ENCODE measurements at places on chromosomes 6 and 20. TPM values are rescaled to one million over a fixed set of nuclear protein-coding genes. Genes with fewer than 3 reads are reported as not detected.

ARFGEF3 gene
- 6.6 TPM for polyA plus RNA-seq

RIMS1 gene
- 2.4 TPM for polyA plus RNA-seq

RIMS4 gene
- 0.37 TPM for polyA plus RNA-seq

GSTA1 gene
- polyA plus RNA-seq, result 1.3 TPM

KHDC1L gene
- 0.79 TPM for polyA plus RNA-seq

CDC25B gene
- 41.5 TPM for polyA plus RNA-seq

BCAS1 gene
- polyA plus RNA-seq, result 3.2 TPM

ID4 gene
- 133 TPM for polyA plus RNA-seq

PLG gene
- 14.2 TPM for polyA plus RNA-seq

- no peak for DNase-seq
Observed at GRCh38 chr6:13071550-13072345, 256.6 kb downstream of the TBC1D7 start.

GRCh38 chr20:36466089-36466488 lies 75.2 kb upstream of the MYL9 start:
- DNase-seq, result no peak

GRCh38 chr6:158962371-158962770 lies 37.6 kb downstream of the RSPH3 start:
- no peak for DNase-seq

GRCh38 chr6:55756531-55757031 lies 118.8 kb downstream of the BMP5 start:
- no peak for DNase-seq

DNA sequence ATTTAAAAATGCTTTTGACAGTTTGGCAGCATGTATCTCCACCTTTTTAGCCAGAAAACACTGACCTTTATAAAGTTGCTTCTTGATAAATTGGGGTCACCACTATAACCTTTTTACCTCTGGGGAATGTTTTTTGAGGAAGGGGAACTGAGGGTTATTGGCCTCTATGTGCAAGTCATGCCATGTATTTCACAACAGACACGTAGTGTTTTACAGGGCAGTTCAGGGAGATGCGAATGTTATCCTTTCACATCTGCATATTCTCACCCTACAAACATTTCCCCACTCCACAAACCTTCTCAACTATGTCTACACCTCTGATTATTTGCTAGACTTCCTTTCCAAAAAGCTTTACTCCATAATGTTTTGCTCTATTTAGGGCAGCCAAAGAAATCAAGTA lies 17.0 kb upstream of the SLA2 start:
- DNase-seq, result no peak

DNA sequence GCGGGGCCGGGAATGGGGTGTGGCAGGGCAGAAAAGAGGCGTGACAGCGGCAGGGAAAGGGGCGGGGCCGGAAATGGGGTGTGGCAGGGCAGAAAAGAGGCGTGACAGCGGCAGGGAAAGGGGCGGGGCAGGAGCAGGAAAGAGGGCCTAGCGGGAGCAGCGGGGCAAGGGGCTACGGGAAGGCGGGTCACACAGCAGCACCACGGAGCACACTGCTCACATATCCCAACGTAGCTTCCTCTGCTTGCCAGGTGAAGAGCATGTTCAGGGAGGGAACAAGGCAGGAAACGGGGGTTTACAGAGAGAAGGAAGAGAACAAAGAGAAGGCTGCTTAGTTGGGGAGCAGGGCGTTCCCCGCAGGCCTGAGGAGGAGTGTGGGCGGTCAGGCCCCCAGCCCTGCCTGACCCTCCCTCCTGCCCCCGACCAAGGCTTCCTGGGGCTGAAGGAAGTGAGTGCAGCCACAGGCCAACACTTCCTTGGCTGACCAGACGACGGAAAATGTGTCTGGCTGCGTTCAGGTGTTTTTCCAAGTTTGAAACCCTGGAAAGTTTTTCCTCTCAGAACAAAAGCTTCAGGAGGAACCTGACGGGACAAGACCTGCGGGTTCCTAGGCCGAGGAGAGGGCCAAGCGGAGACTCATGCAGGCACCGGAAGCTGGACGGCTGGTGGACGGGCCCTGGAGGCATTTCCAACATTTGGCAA lies 13.8 kb downstream of the UCKL1 start:
- no peak for DNase-seq

- DNase-seq, result no peak
Observed at GRCh38 chr6:126148853-126149252, 162.5 kb downstream of the TRMT11 start.

GRCh38 chr6:118945217-118945616 lies 10.3 kb upstream of the MCM9 start:
- no peak for DNase-seq

DNA sequence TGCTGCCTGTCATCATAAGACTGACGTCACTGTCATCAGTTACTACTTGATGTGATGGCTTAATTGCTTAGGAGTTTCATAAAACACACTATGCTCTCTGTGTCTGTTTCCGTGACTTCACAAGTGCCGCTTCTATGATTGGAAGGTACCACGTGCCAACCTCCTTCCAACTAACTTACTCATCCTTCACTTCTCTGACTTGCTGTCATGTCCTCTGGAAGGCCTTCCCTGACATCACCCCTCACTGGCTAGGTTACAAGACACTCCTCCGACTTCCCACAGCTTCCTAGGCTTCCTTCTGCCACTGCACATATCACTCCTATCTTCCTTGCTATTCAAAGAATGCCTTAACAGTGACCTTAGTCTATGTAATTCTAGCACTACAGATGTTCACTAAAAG lies 20.4 kb downstream of the SERINC3 start:
- no peak for DNase-seq

DNA sequence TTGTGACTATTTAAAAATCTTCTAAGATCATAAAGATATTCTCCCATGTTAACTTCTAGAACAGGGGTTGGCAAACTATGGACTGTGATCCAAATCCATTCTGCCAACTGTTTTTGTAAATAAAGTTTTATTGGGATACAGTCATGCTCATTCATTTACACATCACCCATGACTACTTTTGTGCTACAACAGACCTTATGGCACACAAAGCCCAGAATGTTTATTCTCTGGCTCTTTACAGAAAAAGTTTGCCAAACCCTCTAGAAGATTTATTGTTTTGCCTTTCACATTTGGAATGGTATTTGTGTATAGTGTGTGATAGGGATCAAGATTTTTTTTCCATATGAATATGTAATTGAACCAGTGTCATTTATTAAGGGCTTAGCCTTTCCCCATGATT lies 341.7 kb downstream of the CD83 start:
- DNase-seq, result no peak

GRCh38 chr6:112038756-112039430 lies 15.0 kb upstream of the CCN6 start:
- DNase-seq, result no peak

- DNase-seq, result no peak
Observed at GRCh38 chr6:23111984-23112383, 542.6 kb downstream of the HDGFL1 start.

DNA sequence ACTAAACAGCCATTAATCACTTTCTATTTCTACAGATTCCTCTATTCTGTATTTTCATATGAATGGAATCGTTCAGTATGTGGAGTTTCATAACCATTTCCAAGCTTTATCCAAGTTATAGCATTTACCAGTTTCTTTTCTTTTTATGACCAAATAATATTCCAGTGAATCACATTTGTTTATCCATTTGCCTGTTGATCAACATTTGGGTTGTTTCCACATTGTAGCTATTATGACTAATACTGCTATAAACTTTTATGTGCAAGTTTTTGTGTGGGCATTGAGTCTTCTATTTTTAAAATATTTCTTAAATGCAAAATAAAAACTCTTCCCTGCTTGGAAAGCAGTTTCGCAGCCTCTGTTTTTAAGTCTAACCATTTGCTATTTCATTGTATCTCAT lies 336.4 kb upstream of the OPRM1 start:
- no peak for DNase-seq

DNA sequence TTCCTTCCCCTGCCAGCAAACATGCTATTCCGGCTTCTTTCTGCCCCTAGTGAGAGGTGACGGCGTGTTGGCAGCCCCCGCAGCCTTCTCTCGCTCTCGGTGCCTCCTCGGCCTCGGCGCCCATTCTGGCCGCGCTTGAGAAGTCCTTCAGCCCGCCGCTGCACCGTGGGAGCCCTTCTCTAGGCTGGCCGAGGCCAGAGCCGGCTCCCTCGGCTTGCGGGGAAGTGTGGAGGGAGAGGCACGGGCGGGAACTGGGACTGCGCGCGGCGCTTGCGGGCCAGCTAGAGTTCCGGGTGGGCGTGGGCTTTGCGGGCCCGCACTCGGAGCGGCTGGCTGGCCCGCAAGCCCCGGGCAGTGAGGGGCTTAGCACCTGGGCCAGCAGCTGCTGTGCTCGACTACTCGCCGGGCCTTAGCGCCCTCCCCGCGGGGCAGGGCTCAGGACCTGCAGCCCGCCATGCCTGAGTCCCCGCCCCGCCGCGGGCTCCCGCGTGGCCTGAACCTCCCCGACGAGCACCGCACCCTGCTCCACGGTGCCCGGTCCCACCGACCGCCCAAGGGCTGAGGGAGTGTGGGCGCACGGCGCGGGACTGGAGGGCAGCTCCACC lies 20.0 kb upstream of the PXDC1 start:
- DNase-seq, result no peak

GRCh38 chr6:18203786-18204185 lies 48.6 kb downstream of the KDM1B start:
- DNase-seq, result no peak

- no peak for DNase-seq
Observed at GRCh38 chr6:22444330-22444729, 125.0 kb upstream of the HDGFL1 start.

GRCh38 chr6:88823998-88824397 lies 139.4 kb downstream of the RNGTT start:
- DNase-seq, result no peak

DNA sequence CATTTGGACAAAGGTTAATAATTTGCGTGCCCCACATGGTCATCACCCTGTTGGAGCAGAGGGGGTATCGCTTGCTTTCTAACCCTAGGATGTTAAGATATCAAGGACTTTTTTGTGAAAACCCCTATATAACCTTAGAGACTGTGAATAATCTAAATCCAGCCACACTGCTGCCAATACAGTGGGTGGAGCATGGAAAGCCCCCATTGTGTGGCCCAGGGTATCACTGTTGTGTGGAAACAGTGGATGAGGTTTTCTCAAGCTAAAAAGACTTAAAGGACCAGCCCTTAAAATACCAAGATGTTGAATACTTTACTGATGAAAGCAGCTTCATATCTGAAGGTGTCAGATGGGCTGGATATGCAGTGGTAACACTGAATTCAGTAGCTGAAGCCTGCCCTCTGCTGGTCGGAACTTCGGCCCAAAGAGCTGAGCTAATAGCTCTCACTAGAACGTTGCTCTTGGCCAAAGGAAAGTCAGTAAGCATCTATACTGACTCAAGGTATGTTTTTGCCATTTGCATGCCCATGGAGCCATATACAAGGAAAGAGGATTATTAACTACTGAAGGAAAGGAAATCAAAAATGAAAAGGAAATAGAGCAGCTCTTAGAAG lies 695.2 kb downstream of the PHF3 start:
- peak; percentile 45 for DNase-seq

GRCh38 chr20:56200456-56200855 lies 48.1 kb upstream of the MC3R start:
- DNase-seq, result no peak

DNA sequence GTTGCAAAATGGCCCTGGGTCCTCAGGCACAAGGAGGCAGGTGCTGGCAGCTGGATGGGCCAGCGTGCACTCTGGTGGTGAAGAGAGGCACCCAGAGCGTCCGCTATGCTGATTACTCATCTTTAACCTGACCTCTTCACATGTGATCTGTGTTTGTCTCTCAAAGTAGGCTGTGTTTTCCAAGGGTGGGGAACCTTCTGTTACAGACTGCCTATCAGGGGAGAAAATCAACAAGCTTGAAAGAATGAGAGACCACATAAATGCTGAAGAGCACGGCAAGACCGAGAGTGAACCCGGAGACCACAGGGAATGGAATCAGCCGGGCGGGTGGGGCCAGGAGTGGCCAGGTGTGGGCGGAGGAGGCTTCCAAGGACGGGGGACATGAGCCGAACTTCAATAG lies 16.2 kb downstream of the BNIP5 start:
- DNase-seq, result no peak

- DNase-seq, result no peak
Observed at GRCh38 chr6:52152711-52153160, 33.4 kb upstream of the IL17A start.

DNA sequence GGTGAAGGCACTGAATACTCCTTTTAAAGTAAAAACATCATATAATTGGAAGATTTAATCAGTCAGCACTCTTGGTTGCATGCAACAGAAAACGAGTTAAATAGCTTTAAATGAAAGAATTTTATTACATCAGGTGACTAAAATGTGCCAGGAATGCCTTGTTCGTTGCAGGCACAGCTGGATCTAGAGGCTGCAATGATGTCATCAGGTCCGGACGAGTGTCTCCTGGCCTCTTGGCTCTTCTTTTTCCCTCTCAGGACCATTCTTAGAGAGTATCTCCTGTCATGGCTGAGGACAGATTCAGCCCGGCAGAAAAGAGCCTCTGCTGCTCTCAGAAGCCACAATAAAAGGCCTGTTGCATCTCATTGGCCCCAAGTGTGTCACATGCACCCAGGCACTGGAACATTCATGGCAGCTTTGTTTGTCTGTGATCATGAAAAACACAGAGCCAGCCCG lies 510.7 kb upstream of the SULF2 start:
- DNase-seq, result no peak

DNA sequence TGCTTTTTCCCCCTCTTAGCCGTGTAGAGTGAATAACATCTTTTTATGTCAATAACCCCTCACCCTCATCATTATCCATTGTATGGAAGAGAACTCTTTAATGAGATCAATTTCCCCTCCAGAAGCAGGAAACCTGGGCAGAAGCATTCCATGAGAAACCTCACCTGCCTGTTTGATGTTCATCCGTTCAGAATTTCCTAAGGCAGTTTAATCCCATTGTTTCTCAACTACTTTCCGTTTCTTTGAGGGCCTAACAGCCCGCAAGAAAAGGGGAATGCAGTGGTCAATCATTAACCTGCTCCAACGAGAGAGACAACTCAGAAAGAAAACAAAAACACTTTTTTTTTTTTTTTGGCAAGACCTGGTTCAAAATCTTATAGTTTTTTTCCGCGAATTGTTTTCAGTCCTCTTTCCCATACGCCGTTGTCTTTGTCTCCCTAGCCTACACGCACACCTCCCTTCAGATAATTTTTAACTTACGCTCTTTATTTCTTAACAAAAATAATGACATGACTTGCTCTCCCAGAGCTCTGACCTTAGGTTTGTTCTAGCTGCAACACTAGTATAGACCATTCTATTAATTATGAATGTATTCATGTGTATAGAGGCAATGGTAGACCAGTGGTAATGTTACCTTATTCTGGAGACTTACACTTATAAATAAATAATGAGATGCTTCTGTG lies 25.6 kb upstream of the ID4 start:
- peak; percentile 68 for DNase-seq

DNA sequence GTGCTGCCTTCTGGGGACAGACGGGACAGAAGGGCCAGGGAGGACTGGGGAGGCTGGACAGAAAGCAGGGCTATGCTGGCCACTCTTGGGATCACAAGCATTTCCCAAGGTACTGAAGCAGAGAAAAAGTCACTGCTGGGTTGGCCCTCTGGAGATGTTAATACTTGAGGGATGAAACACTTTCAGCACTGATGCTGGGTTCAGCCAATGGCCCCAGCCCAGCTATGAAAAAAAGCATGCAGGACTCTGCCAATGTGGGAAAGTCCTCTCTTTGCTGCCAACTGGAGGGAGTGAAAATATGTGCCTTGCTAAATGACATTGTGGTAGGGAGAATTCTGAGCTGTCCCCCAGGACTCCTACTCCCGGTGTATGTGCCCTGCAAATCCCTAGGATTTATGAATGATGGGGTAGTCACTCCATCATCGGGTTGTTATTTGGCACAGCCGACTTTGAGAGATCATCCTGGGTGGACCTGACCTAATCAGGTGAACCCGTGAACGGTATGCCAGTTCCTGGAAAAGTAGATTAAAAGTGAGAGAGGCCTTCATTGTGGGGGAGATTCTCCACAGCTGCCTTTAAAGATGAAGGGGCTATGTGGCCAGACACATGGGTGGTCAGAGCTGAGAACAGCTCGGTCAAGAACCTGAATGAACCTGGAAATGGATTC lies 119.9 kb upstream of the TRAF3IP2 start:
- no peak for DNase-seq
